Naive thymus-derived CD8-positive, alpha-beta T cell (primary cell): ENCODE measurements at places on chromosomes 5 and 9. TPM values are rescaled to one million over a fixed set of nuclear protein-coding genes. Genes with fewer than 3 reads are reported as not detected.

SLC4A9 gene
- not detected for polyA plus RNA-seq

PJA2 gene
- polyA plus RNA-seq = 46.0 TPM

STPG3 gene
- polyA plus RNA-seq = not detected

AQP7 gene
- not detected for polyA plus RNA-seq

ZDHHC21 gene
- 0.91 TPM for polyA plus RNA-seq

BNC2 gene
- polyA plus RNA-seq = not detected

SLC6A7 gene
- not detected for polyA plus RNA-seq

WWC1 gene
- not detected for polyA plus RNA-seq

HSPA9 gene
- polyA plus RNA-seq = 130 TPM

DCAF12 gene
- polyA plus RNA-seq = 13.9 TPM

SHISAL2B gene
- not detected for polyA plus RNA-seq

SLC25A2 gene
- not detected for polyA plus RNA-seq

GFM2 gene
- 5.1 TPM for polyA plus RNA-seq

TLR4 gene
- polyA plus RNA-seq = 0.07 TPM

SLC45A2 gene
- polyA plus RNA-seq = not detected

ADAMTS12 gene
- polyA plus RNA-seq = not detected

CBY3 gene
- not detected for polyA plus RNA-seq
